ENCODE measurements at places on chromosomes 7 and 10.

DNA sequence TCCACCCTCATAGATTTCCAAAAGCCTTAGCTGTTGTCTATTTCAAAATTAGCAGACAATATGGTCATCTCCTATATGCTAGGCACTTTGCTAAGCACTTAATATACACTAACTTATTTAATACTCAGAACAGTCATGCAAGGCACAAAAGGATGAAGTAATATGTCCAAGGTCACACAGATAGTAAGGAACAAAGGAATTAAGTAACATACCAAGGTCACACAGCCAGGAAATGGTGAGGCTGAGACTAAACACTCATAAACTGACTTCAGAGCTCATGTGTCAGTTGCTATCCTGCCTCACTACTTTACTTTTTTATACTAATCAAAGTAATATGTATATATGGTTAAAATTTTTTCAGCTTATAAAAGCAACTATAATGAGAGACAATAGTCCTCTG lies 23.6 kb upstream of the HIBADH start:
- DNase-seq, result no peak

DNA sequence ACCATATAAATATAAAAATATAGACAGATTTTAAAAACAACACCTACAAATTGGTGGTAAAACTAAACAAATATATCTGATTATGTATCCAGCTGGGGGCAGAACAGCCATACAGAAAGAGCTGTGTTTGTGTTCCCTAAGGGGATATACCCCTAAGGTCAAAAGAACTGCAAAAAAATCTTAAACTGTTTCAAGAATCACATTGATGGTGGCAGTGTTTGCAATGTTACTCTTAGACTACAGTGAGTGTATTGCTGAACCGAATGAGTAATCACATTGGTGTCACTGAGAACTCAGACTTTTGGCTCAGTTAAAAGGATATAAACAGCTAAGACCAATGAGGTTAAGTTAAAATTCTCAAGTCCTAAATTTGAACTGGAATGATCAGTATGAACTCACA lies 27.1 kb upstream of the PTPRN2 start:
- no peak for DNase-seq

- no peak for DNase-seq
Measured at GRCh38 chr7:39656415-39656814, 33.0 kb downstream of the RALA start.

- no peak for DNase-seq
Measured at GRCh38 chr10:47333532-47333931, 11.3 kb downstream of the GDF2 start.

- DNase-seq, result no peak
Measured at GRCh38 chr10:624605-625332, 64.7 kb downstream of the DIP2C start.

DNA sequence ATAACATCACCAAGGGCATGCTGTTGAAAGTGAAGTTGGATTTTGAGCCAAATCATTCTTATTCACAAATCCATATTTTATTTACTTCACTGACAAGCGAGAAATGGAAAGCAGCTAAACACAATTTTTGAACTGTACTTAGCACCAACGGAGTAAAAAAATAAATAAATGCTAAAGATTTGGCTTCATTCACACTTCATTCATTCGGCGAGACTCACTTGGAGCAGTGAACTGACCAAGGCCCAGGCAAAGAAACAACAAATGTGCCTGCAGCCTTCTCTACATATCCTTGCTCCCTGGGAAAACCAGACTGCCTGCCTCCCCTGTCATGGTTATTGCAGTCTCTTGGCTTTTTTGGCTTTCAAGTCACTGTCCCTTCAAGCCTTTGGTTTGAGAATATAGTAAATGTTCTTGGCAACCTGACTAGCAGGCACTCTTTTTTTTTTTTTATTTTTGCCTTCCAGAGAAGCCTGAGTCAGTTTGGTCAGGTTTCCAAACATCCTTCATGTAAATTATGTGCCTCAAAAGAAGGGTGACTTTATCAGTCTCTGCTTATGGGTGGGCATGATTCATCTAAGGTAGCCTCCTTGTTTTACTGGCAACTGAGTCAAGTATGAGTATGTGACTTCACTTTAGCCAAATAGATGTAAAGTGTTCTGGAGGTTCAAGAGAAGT lies 177.6 kb upstream of the MEOX2 start:
- DNase-seq, result no peak

DNA sequence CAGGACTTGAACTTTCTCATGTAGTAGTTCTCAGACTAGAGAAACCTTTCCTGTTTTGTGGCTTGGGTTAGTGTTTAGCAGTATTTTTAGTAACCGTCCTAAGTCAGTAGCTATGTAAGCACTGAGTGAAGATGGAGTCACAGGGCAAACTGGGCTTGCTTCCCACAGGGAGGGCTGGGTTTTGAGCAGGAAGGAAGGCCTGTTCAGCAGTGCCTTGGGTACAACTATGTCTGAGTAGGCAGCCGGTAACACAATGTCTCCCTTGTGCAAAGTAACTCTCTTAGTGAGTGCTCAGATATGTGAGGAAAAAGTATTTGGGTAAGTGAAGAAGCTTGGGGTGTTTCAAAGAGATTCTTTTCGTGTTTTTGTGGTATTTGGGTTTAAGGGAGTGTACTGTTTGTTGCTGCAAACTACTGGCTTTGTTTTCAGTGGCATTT lies 96.4 kb downstream of the CCSER2 start:
- no peak for DNase-seq

- DNase-seq, result no peak
Measured at GRCh38 chr7:98307971-98308466, 26.5 kb downstream of the BRI3 start.

DNA sequence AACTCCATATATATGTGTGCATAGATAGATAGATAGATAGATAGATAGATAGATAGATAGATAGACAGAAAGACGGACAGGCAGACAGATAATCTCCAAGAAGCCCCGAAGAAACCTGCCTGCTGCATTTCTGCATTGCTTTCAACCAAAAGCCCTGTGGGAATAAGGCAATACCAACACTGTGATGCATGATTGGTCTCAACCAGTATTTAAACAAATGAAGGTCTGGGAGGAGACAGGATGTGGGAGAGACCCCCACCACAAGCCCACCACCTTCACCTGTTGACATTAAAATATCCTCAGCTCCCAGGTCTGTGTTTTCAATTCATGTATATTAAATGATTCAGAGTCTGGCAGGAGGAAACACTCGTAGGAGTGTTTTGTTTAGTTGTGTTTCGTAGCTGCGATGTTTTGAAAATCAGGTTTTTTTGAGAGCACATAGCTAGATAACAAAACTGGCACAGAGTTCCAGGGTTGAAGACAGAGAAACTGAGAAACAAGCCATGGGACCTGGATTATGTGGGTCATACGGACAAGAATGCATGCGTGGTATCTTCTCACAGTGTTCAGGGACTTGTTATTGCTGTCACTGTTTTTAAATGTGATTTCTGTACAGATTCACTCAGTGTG lies 200.7 kb upstream of the AHR start:
- no peak for DNase-seq

DNA sequence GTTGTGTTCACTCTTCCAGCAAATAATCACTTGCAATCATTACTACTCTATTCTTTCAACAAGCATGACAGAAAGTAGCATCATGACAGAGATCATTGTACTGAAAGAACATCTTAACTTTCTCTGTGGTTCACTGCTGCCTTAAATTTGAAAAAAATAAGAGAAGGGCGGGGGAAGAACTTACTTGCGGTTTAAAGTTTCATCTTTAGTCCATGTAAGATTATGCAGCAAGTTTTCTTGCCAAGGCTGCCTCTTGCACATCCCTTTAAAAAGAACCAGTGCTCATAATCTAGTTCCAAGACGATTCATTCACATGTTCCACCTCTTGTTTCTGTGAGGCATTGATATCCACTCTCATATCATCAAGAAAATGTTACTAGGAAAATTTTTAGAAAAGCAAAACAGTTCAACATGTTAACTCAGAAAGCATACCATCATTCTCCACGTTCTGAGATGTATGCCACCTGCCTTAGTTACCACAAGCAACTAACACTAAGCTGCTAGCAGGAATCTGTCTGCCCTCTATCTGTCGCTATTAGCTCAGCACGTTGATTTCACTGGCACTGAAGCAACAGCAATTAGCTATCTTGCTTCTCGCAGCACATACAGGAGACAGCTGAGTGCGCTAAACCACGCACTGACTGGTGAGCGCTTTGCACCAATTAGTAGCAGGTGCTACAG lies at the start of gene PCDH15:
PCDH15 (minus strand) TSS at position 491 of the 681 bp plus-strand sequence. CDS start 136,969 bp downstream, outside the sequence.
- no peak for DNase-seq

- no peak for DNase-seq
Measured at GRCh38 chr7:131517218-131517923, 39.1 kb downstream of the PODXL start.

DNA sequence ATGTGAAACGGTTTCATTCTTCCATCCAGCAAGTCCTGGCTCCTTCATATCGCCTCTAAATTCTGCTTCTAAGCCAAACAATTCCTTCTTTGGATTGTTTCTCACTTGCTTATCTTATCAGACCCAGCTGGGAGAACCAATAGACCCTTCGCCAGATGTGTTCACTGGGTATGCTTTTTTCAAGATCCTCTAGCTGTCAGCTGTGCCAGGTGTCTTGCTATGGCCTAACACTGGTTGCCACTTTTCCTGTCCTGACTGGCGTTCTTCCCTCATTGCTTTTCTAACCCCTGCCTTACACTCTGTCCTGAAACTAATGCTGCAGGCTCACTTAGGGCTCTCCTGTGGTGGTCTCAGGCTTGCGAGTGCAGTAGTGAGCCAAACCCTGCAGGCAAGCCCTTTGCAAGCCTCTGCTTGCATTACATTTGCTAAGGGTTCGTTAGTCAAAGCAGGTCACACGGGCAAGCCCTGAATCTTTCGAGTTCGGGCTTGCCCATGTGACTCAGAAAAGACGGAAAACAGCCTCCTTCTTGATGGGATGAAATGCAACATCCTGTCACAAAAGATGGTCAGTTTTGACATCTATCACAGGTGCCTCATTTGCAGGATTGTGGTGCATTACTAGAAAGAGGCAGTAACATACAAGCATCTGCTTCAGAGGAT lies 92.8 kb downstream of the VWC2 start:
- DNase-seq, result no peak

GRCh38 chr7:78019447-78020135 lies 221.0 kb downstream of the PHTF2 start:
- DNase-seq, result no peak

GRCh38 chr10:113499806-113500205 lies 53.0 kb upstream of the HABP2 start:
- no peak for DNase-seq

- DNase-seq, result no peak
Measured at GRCh38 chr7:35781200-35781701, 19.6 kb upstream of the SEPTIN7 start.

- DNase-seq, result no peak
Measured at GRCh38 chr7:129053938-129054437, 923 bp downstream of the TNPO3 start.

DNA sequence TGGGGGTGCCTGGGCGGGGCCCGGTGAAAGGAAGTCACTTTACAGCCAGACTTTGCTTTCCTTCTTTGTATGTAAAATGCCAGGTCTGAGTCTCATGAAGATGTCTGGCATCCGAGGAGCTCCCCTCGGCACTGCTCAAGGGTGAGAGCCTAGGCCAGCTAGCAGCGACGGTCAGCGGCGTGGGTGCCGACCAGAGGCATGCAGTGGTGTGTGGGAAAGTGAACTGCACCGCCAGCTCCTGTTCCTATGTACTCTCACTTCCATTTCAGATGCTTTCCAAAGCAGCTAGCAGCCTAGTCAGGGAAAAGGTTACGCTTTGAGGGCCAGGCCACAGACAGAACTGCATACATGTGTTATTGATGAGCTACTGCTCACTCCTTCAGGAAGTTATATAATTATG lies 172.8 kb downstream of the ZMYND11 start:
- no peak for DNase-seq

- no peak for DNase-seq
Measured at GRCh38 chr10:92239600-92240288, 51.1 kb downstream of the CPEB3 start.

DNA sequence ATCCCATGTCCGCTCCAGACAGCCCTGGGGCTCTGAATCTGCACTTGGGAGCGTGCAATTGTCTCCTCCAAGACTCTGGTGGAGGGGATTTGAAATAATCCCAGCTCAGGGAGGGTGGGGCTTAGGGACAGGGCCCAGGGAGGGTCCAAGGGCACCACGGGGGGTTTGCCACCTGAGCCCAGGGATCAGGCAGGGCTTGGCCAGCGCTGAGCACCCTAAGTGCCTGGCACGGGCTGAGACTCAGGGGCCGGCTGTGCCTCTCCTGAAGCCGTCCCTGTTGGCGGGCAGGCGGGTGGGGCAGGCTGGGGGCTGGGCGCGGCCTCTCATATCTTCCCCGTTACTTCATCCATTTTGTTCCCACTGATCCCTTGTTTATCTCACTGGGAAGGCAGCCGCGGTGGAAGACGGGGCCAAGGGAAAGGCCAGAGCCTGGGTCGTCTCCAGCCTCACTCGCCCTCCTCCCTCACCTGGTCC lies 41.8 kb upstream of the ELN start:
- no peak for DNase-seq
